NCI-H1436 (cell line): ENCODE measurements at places on chromosomes 3 and 15.

DNA sequence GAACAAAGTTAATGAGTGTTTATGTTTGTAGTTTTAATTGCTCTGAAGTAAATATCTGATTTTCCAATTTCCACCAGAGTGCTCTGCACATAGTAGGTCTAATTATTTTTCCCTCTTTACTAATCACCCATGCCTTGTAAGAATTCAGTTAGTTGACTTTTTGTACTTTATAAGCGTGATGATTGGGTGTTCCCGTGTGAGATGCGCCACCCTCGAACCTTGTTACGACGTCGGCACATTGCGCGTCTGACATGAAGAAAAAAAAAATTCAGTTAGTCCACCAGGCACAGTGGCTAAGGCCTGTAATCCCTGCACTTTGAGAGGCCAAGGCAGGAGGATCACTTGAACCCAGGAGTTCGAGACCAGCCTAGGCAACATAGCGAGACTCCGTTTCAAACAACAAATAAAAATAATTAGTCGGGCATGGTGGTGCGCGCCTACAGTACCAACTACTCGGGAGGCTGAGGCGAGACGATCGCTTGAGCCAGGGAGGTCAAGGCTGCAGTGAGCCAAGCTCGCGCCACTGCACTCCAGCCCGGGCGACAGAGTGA is 507 bp upstream of the VHL start:
- no peak for DNase-seq

- no peak for DNase-seq
Observed at GRCh38 chr15:79372428-79372827, 59.7 kb upstream of the MINAR1 start.

DNA sequence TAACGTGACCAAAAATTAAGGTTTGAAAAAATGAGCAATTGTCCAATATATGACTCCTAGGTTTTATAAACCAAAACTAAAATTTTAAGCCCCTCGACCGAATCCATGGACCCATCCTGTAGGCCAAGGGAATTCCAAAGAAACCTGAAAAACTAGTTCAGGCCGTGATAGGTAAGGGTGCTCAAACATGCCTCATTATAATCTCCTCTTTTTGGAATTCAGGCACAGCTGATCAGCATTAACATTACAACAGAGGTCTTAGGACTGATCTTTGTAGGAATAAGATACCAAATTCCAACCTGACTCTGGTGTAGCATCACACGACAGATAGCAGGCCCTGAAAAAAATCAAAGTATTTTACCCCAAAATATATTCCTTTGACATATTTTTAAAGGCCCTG is 155.7 kb downstream of the NEK10 start:
- no peak for DNase-seq

DNA sequence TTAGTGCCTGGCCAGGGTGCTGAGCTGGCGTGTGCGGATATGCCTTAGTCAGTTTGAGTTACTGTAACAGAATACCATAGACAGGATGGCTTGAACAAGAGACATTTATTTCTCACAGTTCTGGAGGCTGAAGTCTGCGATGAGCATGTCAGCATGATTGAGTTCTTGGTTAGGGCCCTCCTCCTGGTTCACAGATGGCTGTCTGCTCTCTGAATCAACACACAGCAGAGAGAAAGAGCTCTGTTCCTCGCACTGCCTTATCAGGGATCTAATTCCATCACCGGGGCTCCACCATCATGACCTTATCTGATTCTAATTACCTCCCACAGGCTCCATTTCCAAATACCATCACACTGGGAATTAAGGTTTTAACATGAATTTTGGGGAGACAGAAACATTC is 386.6 kb upstream of the DPH6 start:
- DNase-seq, result no peak

DNA sequence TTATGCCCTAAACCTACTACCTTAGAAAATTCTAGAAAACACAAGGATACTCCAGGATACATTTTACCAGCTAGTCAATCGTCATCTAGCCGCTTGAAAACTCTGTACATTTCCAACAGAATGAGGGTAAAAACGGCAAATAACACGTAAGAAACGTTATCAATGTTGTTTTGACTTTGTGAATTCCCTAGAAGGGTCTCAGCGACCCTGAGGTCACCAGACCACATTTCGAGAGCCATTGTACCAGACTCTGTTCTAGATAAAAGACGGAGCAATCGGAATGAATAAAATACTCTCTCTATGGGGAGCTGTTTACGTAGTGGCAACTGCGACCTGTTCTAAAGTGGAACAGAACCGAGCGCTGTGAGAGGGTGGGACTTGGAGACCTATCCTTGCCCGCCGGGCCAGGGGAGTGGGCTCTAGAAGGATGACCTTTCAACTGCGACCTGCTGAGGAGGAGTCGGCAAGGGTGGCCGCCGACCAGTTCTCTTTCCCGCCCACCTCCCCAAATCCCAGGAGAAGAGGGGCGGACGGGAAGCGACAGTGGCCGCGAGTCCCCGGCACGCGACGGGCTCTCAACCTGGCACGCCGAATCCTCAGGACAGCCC is 778 bp upstream of the AP4E1 start:
- peak; percentile 51 for DNase-seq

DNA sequence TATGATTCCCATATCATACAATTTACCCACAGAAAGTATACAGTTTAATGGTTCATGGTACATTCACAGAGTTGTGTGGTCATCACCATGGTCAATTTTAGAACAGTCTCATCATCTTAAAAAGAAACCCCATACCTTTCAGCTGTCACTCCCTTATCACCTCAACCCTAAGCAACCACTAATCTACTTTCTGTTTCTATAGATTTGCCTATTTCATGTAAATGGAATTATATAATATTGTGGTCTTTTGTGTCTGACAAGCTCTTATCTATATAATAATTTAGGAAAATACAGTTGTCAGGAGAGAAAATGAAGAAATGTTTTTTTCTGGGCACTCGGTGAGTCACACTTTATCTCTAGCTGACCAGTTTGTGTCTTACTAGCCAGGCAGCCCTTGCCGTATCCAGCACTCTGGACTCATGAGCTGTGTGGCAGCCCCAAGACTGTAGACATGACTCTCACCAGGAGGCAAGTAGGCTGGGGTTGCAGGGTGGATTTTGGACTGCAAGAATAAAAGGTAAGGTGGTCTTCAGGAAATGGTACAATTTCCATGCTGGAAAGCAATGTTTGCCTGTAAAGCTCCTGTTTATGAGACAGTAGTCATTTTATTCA is 234.6 kb downstream of the THRB start:
- no peak for DNase-seq

DNA sequence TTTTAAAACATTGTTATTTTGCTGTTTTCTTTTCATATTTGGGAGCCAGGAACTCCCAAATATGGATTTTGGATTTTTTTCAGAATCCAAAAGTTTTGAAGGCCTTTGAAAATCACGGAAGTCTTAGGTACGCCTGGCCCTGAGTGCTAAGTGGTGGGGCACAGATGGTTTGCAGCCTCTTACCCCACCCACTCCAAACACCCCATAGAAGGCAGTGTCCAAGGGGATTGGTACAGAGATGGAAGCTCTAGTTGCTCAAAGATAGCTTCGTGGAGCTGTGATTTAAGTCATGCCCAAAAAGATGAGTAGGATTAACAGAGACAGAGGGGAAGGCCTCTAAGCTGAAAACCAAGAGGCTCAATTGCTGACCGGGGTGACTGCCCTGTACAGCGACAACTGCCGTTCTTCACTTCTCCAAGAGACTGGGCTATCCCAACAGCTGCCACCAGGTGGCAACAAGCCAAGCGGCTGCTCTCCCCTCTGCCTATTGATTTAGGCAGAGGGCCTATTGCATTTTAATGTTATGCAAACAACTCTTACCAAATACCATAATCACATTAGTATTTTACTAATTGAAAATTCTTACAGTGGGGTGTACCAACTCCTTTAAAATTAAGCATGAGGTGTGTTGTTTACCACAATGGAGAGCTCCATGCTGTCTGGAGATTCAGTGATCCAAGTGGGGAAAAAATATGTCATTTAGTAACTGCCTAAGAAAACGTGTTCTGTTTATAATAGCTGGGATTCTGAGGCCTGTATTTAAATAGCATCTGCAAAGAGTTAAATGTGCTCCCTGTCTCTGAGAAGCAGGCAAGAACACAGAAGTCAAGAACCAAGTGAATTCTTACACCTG is 64.0 kb upstream of the C15orf61 start:
- peak; percentile 70 for DNase-seq

GRCh38 chr3:149277331-149277813 is 55.7 kb upstream of the CP start:
- DNase-seq, result no peak

DNA sequence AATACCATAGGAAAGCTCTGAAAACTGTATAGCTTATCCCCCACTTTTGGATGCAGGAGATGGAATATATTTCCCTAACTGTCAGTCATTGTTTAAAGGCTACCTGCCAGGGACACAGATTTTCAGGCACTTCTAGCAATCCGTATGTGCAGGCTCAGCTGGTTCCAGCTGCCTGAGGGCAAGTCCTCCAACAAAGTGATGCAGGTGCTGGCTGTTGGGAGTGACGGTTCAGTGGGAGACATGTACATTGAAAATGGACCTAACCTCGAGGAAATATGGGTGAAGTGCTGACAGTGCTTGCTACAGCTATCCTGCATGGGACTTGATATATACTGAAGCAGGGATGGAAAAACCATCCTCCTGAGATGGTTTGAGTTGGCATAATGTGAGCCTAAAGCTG is 153.1 kb upstream of the GAP43 start:
- DNase-seq, result peak; percentile 25

DNA sequence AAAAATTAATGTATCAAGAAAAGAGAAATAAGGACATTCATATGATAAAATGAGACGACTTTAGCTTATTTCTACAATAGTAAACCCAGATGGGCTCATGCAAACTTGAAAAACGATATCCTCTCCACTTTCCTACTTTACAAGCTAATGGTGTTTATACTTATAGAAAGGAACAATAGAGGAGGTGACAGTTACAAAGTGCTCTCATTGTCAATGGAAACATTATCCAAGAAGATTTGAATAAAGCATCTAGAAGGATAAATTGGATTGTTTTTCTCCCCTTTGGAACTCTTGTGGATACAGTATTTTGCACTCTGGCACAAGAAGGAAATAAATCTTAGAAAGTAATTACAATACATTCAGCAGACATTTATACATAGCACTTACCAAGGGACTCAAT is 20.2 kb upstream of the CCDC66 start:
- DNase-seq, result peak; percentile 19

DNA sequence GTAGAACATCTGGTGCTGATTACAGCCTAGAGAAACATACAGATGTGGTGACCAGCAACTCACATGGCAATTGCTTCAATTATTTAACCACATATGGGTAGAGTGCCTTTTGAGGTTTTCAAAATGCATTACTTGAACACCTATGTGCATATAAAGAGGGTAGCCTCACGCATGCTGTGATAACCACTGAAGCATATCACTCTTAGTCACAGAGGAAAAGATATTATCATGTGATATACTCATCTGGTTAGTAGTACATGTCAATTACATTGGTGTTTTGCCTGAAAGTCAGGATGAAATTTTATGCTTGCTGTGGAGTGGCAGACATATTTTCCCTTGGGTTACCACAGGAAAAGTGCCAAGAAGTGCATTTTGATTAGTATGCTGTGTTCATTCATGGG is 459.3 kb upstream of the AGTR1 start:
- DNase-seq, result no peak

DNA sequence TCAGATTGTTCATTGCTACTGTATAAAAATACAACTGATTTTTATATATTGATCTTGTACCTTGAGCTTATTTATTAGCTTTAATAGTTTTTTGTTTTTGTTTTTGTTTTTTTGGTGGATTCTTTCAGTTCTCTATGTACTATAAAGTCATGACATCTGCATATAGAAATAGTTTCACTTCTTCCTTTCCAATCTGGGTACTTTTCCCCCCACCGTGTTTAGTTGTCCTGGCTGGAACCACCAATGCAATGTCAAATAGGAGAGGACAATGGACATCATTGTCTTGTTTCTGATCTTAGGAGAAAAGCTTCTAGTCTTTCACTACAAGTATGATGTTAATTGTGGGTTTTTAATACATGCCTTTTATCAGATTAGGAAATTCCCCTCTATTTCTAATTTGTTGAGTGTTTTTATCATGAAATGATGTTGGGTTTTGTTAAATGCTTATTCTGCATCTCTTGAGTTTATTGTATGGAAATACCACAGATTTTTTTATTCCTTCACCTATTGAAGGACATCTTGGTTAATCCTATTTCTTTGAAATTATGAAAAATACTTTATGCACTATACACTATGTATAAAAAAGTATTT is 2.8 kb upstream of the XCR1 start:
- no peak for DNase-seq

- DNase-seq, result no peak
Observed at GRCh38 chr15:75620841-75621391, 4.6 kb downstream of the SNUPN start.

- DNase-seq, result no peak
Observed at GRCh38 chr15:74785194-74786032, 3.5 kb downstream of the CSK start.

GRCh38 chr15:77603611-77604336 is 28.9 kb downstream of the LINGO1 start:
- no peak for DNase-seq

DNA sequence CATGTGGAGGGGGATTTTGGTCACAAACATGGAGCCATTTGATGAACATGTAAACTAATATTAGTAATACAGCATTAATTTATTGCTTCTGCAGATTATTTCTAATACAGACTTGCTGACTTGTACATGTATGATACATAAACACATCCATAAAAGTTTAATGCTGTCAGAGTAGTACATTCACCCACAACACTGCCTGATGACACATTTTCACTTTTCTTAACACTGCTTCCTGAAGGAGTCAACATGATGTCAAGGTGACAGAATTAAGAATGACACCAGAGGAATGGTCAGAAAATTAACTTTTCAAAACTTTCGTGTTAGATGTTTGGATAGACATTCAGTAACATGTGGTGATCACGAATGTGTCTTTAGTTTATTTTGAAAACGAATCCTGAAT is 199.4 kb downstream of the SATB1 start:
- DNase-seq, result no peak

DNA sequence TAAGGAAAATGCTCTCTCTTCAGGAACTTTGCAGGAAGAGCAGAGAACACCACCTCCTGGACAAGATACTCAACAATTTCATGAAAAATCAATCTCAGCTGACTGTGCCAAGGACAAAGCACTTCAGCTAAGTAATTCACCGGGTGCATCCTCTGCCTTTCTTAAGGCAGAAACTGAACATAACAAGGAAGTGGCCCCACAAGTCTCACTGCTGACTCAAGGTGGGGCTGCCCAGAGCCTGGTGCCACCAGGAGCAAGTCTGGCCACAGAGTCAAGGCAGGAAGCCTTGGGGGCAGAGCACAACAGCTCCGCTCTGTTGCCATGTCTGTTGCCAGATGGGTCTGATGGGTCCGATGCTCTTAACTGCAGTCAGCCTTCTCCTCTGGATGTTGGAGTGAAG is 200.5 kb downstream of the AKAP13 start:
- DNase-seq, result no peak
